Colonic mucosa (tissue), 4 donors: ENCODE measurements at places on chromosomes 16 and 17.
A peak's percentile ranks its signal among the peaks of the same experiment; 100 is the strongest.

DNA sequence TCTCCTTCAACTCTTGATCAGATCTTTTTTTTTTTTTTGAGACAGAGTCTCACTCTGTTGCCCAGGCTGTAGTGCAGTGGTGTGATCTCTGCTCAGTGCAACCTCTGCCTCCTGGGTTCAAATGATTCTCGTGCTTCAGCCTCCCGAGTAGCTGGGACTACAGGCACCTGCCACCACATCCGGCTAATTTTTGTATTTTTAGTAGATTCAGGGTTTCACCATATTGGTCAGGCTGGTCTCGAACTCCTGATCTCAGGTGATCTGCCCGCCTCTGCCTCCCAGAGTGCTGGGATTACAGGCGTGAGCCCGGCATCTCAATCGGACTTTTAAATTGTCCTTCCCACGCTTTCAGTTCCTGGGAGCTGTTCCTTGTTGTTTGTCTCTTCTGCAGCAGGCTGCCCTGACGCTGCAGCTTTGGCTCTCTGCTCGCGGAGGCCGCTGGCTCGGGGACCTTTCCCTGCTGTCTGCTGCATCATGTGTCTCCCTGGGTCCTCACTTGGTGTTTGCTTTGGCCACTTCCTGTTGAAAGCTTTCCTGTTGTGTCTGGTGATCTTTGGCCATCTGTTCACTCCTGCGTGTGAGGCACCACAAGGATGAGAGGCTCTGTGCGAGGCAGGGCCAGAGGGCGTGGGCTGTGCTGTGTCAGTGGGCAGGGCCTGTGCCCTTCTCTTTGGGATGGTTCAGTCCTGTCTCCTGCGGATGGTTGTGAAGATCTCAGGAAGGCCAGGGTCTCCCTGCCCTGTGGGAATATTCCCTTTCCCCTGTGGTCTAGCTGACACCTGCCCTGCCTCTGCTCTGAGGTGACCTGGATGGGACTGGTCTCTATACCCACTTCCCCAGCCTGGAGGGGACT lies 18.4 kb upstream of the CAPN15 start:
- peak; percentile 36 for DNase-seq

DNA sequence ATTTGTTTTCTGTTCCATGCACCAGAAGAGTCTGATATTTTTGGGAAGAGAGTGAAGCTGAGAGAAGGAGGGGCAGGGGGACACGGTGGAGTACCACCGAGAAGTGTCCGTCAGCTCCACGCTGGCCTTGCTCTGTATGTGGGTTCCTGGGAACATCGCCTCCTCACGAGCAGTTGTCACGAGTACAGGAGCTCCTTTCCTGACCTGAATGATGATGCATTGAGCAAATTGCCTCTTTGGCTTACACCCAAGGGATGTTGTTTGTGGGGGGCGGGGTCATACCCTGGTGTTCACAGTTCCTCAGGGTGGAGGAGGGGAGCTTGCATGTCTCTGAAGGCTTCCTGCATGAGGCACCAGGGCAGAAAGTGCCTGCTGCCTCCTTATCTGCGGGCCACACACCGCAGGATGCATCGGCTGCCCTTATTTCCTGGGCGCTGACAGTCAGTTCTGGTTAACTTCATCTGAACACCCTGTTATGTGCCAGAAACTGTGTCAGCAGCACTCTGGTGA lies 36.2 kb downstream of the RGS9 start:
- peak; percentile 39 for DNase-seq

DNA sequence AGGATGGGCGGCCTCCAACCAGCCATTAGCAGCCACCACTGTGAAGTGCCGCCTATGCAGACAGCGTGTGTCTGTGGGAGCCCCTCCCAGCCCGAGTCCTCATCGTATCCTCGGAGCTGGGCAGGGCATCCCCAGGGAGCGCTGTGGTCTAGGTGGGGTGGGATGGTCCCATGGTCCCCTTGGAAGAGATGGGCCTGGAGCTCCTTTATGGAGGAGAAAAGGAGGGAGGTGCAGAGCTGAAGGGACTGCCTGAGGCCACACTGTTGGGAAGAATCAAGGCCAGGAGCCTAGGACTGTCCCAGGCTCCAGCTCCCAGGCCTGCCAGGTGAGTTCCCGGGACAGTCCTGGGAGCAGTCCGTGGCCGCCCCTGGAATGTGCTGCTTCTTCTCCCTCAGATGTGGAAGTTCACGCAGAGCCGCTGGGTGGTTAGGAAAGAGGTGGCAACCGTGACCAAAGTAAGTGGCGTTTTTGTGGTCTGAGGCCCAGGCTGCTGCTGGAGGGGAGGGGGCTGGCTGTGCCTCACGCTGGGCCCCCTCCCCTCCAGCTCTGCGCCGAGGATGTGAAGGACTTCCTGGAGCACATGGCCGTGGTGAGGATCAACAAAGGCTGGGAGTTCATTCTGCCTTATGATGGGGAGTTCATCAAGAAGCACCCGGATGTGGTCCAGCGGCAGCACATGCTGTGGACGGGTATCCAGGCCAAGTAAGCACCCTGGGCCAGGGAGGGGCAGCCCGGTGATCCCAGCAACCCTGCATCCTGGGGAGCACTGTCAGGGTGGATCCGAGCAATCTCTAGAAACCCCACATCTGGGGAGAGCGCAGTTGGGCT lies 27.0 kb downstream of the POLR3E start:
- no peak for DNase-seq

DNA sequence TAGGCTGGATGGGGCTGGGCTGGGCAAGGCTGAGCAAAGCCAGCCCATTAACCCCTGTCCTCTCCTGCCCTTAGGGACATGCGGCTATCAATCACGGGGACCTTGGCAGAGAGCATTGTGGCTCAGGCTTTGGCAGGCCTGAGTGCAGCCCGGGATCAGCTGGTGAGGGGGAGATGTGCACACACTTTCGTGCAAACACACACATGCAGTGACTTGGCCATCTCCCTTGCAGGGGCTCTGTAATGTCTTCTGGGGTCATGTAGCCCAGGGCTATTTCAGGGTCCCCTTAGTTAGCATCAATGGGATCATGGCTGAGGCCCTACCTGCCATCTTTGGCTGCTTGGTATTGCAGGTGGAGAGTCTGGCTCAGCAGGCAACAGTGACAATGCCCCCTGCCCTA lies 6.9 kb downstream of the CARMIL2 start:
- DNase-seq: no peak

DNA sequence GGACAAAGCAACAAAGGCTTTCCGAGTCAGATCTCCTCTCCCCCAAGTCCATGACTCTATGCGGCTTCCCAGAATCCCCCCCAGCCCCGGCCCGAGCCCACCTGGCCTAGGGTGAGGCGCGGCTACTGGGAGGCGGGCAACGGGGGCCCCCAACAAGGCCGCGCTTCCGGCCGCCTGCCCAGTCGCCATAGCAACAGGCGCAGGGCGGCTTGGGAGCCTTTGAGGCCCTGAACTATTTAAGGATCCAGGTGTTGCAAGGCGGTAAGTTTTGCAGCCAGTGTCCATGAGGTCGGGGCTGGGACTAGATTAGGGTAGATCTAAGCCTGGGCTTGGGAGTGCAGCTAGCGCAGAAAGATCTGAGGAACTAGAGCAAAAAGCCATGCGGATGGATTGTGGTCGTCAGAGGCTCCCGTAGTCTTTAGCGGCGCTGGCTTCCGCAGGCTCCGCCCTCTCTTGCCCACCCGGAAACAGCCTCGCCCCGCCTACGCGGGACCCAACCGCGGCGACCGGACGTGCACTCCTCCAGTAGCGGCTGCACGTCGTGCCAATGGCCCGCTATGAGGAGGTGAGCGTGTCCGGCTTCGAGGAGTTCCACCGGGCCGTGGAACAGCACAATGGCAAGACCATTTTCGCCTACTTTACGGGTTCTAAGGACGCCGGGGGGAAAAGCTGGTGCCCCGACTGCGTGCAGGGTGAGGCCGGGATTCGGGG lies at the start of the genes KIAA0753 and TXNDC17:
Gene KIAA0753 (minus strand): TSS at position 176 of the 711 bp plus-strand sequence. CDS start 5,608 bp downstream, outside the sequence.
Gene TXNDC17 (plus strand): TSS at position 525 of the 711 bp plus-strand sequence. CDS start 23 bp downstream, at position 548.
- peak; percentile 94 for DNase-seq

DNA sequence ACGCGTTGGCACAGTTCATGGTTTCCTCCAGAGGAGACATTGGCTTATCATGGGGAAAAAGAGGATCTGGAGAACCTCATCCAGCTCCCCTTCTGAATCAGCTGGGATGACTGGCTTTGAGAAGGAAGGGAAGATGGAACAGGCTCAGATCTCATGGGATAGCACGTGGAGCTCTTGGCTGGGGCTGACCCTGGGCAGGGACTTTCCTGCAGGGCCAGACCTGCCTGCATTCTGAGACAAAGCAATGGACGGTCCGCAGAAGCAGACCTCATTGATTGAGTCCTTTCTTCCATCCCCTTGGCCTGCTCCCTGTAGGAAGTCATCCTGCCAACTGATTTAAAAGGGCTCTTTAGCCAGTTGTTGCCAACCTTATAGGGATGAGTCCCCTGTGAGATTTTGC lies 26.2 kb downstream of the PLCD3 start:
- no peak for DNase-seq

- DNase-seq: no peak
Observed at GRCh38 chr16:89409161-89409711, 81.1 kb downstream of the ANKRD11 start.

- DNase-seq: no peak
Observed at GRCh38 chr17:28926786-28927185, 23.9 kb upstream of the DHRS13 start.

DNA sequence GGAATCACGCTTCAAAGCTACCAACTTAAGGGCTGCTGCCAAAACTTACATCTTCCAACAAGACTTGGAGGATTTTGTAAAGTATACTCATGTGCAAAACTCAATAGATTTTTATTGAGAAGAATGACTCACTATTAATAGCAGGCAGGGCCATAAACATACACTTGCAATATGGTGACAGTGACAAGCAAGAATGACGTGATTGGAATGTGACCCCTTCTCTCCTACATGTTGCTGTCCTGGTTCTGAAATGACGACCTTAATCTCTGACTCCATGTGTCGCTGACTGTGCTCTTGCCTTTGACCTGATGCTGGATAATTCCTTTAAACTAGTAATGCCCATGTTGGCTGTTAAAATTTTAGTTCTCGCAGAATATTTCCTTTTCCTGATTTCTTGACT lies 174.5 kb downstream of the PARN start:
- no peak for DNase-seq

- peak; percentile 54 for DNase-seq
Observed at GRCh38 chr16:71367241-71367976, 8.9 kb downstream of the CALB2 start.

GRCh38 chr17:27327871-27328270 lies 34.0 kb downstream of the WSB1 start:
- DNase-seq: no peak

- DNase-seq: no peak
Observed at GRCh38 chr17:15267996-15268395, 2.9 kb upstream of the PMP22 start.

GRCh38 chr16:72256398-72257066 lies 84.6 kb upstream of the PMFBP1 start:
- no peak for DNase-seq

DNA sequence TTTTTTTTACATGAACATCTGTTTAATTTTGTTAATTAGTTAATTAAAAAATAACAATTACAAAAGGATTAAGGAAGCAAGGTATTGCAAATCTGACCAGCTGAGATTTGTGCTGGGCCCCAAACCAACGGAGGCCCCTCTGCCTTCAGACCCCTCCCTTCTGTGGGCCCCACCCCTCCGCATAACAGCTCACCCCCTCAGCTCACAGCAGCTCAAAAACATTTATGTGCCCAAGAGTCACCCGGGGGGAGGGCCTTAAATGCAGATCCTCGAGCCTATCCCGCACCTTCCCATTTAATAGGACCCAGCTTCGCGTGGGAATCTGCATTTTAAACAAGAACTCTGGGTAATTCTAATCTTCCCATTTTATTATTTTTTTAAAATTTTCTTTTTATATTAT lies 75.0 kb downstream of the MGAT5B start:
- no peak for DNase-seq

DNA sequence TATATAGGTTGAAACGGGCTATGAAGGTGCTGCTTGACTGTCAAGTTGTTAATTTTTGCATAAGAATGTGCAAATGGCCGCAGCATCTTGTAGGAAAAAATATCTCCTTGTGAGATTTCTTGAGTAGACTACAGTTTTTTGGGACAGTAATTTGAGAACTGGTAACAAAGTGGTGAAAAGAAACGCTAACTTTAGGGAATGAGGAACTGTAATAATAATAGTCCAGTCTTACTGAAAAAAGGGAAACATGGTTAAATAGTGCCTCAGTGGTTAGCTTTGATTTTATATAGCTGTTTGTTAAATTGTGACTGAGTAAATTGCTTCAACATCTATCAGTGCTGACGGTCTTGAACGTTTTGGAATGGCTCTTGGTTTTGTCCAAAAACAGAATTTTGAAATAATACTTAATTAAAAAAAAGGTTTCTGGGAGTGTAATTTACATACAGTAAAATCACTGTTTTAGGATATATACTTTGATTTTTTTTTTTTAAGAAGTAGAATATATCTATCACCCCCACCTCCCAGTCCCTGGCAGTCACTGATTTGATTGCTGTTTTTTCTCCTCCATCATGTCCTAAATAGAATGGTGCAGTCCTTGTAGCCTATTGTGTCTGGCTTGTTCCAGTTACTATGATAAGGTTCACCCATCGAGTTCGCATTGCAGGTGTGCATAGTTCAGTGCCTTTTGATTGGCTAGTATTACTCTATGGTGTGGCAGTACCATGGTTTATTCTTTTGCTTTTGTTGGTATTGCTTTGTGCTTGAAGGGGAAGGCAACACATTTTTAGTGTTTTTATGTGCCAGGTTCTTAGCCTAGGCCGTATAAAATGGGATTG lies 2.8 kb downstream of the HAPSTR1 start:
- no peak for DNase-seq

DNA sequence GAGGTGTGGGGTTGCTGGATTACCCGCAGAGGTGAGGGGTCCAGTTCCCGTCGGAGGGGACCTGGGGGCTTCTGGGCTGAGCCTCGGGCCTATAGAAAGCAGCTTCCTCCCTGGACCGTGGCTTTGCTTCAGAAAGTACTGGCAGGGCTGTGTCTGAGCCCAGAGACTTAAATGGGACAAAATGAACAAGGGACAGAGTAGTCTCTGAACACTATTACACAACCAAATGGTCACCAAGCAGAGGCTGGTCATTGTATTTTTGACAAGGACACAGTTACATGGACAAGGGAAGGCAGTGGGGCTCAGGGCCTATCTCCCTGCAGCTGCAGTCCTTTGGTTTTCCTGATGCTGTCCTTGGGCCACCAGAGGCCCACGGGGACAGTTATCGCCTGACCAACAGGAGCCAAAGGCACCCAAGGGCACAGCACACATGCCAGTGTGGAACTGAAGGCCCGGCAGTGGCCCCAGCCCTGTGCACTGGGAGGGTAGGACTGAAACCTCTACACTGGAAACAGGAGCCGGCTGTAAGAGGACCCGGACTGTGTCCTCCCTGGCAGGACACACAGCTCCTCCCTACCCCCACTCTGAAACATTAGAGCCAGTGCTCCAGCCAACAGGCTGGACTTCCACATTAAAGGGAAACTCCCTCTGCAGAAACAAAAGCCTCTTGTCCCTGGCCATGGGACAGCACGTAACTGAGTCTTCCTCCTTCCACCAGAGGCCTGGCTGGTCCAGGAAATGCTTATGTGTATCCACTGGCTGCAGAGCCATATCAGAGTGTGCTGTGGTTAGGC lies 26.0 kb upstream of the ERN1 start:
- peak; percentile 32 for DNase-seq

GRCh38 chr16:57993897-57994296 lies 6.6 kb downstream of the ZNF319 start:
- no peak for DNase-seq

- no peak for DNase-seq
Observed at GRCh38 chr16:12439399-12440227, 364.1 kb downstream of the CPPED1 start.
